ENCODE measurements at places on chromosomes 7 and 10.

DNA sequence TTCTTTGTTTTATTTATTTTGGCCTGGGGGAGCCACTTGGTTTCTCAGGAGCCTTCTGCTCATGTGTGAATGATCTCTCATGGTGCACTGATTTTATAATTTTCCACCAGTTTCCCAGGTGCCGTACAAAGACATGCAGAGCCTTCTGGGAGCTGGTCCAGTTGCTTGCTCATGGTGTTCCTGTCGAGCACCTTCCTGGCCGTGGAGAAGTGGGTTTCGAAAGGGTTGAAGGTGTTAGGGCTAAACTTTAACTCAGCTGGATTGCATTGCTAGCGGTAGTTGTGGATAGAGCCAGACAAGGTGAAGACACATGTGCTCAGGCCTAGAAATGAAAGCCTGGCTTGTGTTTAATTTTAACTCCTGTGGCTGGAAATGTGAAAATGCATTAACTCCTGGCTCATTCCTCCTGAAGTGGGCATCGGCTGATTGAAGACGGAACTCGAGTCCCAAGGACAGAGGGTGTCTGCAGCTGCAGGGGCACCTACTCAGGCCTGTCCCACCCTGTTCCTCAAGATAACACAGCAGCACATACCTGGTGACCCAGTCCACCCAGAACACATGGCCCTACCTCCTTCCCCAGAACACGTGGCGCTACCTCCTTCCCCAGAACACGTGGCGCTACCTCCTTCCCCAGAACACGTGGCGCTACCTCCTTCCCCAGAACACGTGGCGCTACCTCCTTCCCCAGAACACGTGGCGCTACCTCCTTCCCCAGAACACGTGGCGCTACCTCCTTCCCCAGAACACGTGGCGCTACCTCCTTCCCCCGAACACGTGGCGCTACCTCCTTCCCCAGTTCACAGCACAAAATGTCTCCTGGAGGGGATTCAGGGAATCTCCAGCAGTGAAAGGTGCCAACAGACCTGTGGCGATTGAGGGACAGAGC lies 133.2 kb downstream of the WDR37 start:
- no peak for DNase-seq

GRCh38 chr10:72009051-72009424 lies 44.8 kb downstream of the CHST3 start:
- DNase-seq: no peak

GRCh38 chr7:96287132-96287531 lies 34.8 kb downstream of the SLC25A13 start:
- no peak for DNase-seq

- no peak for DNase-seq
Measured at GRCh38 chr10:49243139-49243538, 54.9 kb upstream of the TMEM273 start.

- DNase-seq: no peak
Measured at GRCh38 chr10:74637685-74638084, 188.7 kb upstream of the KAT6B start.

- DNase-seq: no peak
Measured at GRCh38 chr10:77800320-77800719, 126.2 kb downstream of the DLG5 start.

Data from stimulated activated CD4-positive, alpha-beta T cell treated with anti-CD3 and anti-CD28 coated beads, Interleukin-4, amount 100 ng/mL, for 1 hour (primary cell).